ENCODE measurements at places on chromosomes 11 and 22. TPM values are rescaled to one million over a fixed set of nuclear protein-coding genes. Genes with fewer than 3 reads are reported as not detected.

Gene BIK
- polyA plus RNA-seq, result 1.3 TPM

GRCh38 chr22:38177044-38177443 lies 4.6 kb downstream of the PLA2G6 start:
- DNase-seq, result no peak

GRCh38 chr22:41910050-41911000 lies 4.5 kb downstream of the SHISA8 start:
- no peak for DNase-seq

- DNase-seq, result no peak
Measured at GRCh38 chr11:69804769-69805508, 14.3 kb downstream of the FGF3 start.

- DNase-seq, result no peak
Measured at GRCh38 chr11:116275635-116276034, 497.2 kb downstream of the BUD13 start.

Gene HOATZ
- polyA plus RNA-seq, result 0.29 TPM

DNA sequence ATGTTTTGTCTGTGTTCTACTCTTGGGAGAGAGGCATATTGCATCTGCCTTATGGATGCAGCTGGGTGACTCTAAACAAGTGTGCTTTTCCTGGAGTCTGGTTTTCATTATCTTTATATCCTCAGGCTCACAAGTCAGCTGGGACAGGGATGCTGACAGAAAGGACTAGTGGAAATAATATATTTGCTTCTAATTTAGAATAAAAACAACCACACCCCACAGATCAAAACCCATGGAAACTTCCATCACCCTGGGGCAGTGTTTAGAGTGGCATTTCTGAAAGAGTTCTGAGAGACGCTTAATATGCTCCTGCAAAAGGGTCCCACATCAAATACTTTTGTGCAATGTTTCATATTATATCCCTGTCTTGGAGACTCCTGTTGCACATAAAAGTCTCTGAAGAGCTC lies 20.8 kb downstream of the KCNE3 start:
- DNase-seq, result no peak

GRCh38 chr11:27282806-27283205 lies 80.2 kb downstream of the CCDC34 start:
- no peak for DNase-seq

Gene NFAM1
- polyA plus RNA-seq, result 0.78 TPM

Gene MPZL2
- polyA plus RNA-seq, result 28.5 TPM

Gene IL17REL
- polyA plus RNA-seq, result not detected

DNA sequence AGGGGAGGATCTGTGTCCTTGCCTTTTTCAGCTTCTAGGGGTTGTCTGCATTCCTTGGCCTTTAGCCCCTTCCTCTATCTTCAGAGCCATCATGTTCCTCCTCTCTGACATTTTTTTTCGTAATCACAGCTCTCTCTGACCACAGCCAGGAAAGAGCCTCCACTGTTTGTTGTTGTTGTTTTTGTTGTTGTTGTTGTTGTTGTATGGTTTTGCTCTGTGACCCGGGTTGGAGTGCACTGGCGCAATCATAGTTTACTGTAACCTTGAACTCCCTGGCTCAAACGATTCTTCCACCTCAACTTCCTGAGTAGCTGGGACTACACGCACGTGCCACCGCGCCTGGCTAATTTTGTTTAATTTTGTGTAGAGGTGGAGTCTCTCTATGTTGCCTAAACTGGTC lies 55.3 kb upstream of the KCNQ1OT1 start:
- no peak for DNase-seq

DNA sequence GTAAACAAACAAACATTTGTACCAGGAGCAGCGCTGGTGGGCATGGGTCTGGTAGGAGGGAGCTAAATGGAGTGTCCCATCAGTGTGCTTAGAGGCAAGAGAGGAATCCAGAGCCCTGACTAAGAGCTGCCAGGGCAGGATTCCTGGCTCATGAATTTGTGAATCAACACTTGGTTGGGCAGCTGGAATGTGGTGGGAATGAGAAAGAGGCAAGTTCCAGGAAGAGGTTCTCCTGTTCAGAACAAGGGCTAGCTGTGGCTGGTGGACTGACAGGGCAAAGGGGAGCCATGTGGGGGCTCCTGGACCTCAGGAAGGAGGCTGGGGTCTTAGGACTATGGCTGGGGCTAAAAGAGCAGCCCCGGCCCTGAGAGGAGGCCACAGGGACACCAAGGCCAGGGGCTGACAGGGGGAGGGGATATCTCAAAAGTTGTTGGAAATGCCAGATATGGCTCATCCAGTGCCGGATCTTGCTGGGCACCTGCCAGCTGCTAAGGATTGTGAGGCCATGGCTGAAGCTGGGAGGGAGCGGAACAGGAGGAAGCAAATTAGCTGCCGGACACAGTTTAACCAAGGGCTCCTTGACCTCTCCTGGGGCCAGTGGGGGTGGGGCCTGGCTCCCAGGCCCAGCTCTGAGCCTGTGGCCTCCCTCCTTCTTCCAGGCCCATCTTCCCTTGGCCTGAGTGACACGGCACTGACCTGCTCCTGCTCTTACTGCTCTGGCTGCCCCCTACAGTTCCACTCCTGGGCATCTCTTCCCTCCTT lies 14.6 kb upstream of the P2RY6 start:
- peak; percentile 39 for DNase-seq

DNA sequence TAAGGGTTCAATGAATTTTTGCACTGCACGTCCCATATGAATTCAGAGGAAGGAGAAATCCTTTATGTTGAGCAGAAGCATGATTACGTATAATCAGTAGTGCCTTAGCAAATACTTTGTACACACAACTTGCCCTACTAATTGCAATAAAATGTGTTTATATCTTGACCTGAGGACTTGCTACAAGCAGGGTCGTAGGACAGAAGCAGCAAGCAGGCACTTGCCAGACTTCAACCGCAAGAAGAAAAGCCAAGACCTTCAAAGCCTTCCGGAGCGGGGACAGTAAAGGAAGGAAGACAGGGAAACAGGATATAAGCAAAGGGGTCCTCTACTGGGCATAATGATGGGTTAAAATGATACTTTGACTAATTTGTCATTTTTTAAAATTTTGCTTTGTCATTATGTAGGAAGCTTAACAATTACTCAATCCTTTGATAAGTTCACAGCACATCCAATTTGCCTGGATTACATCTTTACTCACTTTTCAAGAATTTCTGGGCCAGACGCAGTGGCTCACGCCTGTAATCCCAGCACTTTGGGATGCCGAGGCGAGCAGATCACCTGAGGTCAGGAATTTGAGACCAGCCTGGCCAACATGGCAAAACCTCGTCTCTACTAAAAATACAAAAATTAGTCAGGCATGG lies 23.2 kb upstream of the UBASH3B start:
- no peak for DNase-seq

GRCh38 chr11:1205121-1205986 lies 17.5 kb upstream of the MUC5B start:
- no peak for DNase-seq

- no peak for DNase-seq
Measured at GRCh38 chr11:98800696-98801095, 220.1 kb upstream of the CNTN5 start.

Gene ROBO4
- 16.9 TPM for polyA plus RNA-seq

GRCh38 chr11:132858223-132858622 lies 674.1 kb downstream of the OPCML start:
- no peak for DNase-seq

Gene TRIM22
- 11.9 TPM for polyA plus RNA-seq

Gene XBP1
- polyA plus RNA-seq, result 118 TPM

DNA sequence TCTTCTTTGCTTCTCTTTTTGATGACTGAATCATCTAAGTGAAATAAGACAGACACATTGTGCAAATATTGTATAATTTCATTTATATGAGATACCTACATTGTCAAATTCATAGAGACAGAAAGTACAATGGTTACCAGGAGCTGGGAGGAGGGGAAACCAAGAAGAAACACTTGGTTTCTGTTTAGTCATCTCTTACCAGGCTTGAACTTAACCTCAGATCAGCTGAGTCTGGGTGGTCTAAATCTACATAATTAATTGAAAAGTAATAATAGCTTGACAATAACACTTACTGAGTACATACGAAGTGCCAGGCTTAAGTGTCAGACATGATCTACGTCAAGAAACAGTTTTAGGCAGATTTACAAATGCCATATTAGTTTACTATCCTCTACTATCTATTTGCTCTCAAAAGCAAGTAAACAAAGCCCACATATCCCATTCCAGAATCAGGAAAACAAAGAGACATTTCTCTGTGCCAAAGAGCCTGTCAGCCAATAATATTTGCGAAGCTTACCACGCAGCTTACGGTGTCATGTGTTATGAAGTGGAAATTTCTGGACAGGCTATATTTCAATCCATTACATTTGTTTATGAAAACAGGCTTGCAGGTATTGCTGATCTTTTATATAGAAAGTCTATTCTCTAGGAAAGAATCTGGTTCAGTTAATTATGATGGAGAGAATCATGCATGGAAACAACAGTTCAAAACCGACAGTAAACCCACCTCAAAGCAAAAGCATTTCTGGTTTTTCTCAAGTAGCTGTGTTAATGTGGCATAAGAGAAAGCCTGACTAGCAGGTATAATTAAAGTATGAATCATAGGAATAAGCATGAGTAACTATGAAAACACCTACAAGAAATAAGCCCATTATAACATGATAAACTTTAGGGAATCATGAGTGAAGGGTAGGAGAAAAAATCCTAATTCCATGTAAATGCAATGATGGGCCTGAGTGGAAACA lies 2.7 kb upstream of the ARHGAP42 start:
- no peak for DNase-seq

- no peak for DNase-seq
Measured at GRCh38 chr22:48639896-48640748, 1187.6 kb downstream of the BRD1 start.

DNA sequence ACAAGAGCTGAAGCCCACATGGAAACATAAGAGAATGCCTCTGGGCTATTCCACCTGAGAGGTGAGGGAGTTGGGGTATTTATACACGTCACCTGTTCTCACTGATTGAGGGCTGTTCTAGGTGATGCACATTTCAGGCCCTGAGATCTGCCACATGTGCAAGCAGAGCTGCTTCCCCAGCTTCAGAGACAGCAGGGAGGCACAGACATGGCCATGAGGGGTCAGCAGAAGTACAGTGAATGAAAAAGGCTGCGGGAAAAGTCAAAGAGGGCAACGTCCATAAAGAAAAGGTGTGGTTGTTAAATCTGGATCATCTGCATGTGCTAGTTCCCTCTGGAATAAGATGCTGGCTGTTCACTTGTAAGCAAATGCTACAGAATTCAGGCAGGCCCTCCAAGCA lies 75.4 kb downstream of the GAB4 start:
- DNase-seq, result no peak

DNA sequence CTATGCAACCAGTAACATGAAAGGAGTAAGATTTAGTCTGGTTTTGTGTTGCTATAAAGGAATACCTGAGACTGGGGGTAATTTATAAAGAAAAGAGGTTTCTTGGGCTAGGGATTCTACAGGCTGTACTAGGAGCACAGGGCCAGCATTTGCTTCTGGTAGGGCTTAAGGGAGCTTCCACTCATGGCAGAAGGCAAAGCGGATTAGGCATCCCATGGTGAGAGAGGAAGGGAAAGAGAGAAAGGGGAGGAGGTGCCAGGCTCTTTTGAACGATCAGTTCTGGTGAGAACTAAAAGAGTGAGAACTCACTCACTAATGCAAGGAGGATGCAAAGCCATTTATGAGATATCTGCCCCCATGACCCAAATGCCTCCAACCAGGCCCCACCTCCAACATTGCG lies 283.2 kb downstream of the OPCML start:
- DNase-seq, result no peak

GRCh38 chr11:35323076-35323868 lies 96.1 kb downstream of the SLC1A2 start:
- DNase-seq, result no peak

Gene RIMBP3C
- 0.32 TPM for polyA plus RNA-seq

DNA sequence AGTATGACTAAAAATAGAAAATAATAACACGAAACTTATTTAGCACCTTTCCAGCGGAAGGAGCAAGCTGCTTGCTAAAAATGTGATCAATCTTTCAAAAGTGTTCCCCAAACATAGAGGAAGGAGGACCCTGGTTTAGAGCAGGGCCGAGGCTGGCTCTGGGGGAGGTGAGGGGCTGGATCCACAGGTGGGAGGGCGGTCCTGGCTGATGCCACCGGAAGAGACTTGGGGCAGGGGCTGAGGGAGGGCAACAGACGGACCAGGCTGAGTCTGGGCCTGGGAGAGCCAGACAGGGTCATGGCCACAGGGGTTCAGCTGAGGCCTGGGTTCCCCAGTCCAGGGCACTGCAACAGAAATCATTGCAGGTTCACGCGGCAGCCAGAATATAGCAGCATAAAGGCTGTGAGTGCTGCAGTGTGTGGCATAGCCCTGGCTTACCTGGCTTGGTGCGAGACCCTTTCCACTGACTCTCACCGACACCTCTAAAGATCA lies 143.3 kb downstream of the CACNA1I start:
- DNase-seq, result no peak

- no peak for DNase-seq
Measured at GRCh38 chr11:86800076-86800959, at the start of gene PRSS23. TSS of gene PRSS23 (plus strand) at chr11:86800542. CDS start at chr11:86807644, 7,102 bp downstream.

DNA sequence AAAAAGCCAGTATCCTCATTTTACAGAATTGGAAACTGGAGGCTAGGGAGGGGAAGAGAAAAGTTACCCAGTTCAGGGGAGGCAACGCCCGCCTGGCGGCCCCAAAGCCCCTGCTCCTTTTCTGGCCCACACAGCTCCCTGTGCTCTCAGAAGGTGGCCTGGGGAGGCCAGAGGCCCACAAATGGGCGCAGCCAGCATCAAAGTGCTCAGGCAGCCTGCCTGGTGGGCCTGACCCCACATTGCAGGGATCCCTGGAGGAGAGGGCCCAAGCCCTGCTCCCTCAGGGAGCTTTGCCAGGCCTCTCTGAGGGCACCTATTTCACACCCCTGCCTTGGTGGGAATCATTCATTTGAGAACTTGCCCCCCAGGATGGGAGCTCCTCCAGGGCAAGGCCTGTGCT lies 42.5 kb downstream of the ARRB1 start:
- DNase-seq, result no peak

- DNase-seq, result no peak
Measured at GRCh38 chr22:17403906-17404305, 34.6 kb downstream of the CECR2 start.

GRCh38 chr22:49160261-49161001 lies 667.2 kb downstream of the BRD1 start:
- DNase-seq, result no peak

Gene BRSK2
- 0.81 TPM for polyA plus RNA-seq

GRCh38 chr11:128399251-128400121 lies 187.9 kb downstream of the ETS1 start:
- no peak for DNase-seq

Gene RHOD
- 8.7 TPM for polyA plus RNA-seq

- no peak for DNase-seq
Measured at GRCh38 chr11:16767137-16767536, 28.7 kb downstream of the C11orf58 start.
